ENCODE measurements at places on chromosomes 5 and 9.

GRCh38 chr5:156155598-156155997, 171.4 kb upstream of the SGCD start:
- DNase-seq: no peak

DNA sequence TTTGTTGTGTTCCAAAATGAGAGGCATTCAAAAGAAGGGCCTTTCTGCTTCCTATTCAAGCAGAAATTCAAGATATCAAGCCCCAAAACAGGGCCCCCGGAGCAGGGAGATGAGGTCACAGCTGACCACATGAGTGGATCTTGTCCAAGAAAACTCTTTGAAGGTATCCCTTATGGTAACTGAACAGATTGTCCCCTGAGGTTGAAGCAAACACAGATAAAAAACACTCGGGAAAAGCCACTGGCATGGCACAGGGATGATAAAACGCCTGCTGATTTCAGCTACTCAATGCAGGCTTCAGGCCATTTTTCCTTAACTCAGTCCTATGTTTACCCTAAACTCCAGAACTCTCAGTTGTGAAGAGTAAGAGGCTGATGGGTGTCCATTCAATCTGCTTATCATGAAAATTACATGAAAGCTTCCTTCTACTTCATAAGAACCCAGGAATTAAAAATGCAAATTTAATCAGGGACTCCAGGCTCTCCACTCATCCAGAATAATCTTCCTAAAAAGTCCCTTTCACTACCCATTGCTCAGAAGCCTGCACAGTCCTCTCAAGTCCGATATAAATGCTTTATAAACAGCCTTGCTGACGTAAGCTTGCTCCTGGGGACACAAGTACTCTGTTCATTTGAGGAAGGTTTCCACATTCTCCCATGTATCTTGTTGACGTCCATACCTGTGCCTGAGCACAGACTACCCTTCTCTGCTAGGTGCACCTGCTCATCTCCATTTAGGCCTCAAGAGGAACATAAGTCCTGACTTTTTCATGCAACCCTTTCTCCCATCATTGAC, 35.9 kb upstream of the SLC1A3 start:
- DNase-seq: no peak

DNA sequence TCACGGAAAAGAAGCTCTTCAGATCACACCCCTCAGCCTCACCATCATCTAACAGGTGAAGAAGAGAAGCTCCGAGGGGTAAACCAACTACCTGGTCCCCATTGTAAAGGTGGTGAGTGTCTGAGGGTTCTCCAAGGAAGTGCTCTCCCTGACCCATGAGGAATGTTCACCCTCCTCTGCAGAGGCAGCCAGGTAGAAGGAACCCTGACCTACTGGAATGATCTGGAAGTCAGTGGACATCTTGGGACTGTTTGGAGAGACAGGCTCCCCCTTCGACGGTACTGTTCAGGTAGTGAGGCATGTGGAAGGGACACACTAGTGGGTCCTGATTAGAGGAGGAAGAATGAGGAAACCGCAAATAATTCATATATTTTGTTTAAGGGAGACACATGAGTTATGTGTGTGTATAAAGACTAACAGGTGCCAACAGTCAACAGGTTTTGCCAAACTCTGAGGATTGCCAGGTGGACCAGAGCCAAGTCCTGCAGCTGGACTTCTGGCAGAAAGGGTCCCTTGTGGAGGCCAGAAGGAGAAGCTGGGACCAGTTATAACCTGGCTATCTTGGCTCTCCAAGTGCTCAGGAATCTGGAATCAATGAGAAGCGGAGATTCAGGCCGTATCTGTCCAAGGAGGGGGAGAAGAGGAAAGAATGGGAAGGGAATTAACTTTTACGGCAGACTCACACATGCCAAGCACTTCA, 3.0 kb upstream of the ZBTB34 start:
- no peak for DNase-seq

- DNase-seq: no peak
These were observed 5.2 kb downstream of the IL13 start for GRCh38 chr5:132662925-132663770.

- no peak for DNase-seq
These were observed 355.3 kb downstream of the MSX2 start for GRCh38 chr5:175079707-175080106.

GRCh38 chr9:95497772-95498171, 19.0 kb downstream of the PTCH1 start:
- DNase-seq: no peak

GRCh38 chr5:170303549-170303948, 6.0 kb upstream of the LCP2 start:
- DNase-seq: no peak

DNA sequence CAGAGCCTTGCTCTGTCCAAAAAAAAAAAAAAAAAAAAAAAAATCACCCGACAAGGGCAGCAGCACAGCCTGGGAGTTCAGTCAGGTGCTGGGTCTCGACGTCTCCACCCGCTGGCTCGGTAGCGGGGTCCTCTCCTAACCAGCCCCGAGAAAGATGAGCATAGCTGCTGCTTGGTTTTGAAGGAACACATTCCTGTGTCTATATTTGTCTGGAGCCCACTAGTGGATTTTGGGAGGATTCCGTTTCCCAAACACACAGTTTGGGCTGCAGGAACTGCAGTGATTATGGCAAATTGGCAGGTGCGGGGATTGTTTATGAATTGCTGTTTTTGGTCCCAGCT, 1.2 kb downstream of the OTULINL start:
- no peak for DNase-seq

DNA sequence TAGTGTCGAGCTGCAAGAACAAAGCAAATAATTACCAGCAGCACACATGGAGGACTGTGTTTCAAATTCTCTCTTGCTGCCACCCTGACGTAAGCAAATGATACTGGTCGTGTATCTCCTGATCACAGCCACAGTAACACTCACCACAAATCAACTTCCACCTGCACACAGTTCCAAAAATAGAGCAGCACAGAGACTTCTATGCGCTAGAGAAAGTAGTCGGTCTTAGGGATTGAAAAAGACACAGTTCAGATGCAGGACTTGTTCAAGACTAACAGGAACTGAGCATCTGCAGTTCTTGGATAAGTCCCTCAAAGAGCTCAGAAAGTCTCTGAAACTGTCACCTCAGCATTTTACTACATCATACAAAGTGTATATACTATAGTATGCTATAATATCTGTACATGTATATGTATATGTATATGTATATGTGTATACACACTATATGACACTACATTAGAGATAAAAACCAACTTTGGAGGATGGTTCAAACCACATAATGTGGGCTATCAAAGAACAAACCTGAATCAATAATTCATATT, 279.0 kb downstream of the GLIS3 start:
- no peak for DNase-seq

GRCh38 chr9:34892886-34893285, 65.2 kb upstream of the PHF24 start:
- DNase-seq: no peak

DNA sequence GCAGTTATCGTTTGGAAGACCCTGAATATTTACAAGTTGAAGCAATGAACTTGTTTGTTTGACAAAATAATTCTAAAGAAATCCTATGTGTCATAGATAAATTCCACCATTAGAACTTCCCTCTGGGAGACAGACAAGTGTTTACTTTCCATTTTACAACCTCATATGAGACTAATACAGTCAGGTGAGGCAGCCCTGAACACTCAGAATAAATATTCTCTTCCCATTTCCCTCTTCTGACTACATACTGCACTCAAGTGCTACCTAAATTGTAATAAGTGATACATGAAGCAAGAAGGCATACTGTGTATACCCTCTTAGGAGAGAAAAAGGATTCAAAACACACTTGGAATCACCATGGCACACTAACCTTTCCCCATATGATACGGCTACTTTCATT, 6.8 kb downstream of the RASEF start:
- DNase-seq: no peak

- DNase-seq: no peak
These were observed 28.8 kb upstream of the MELK start for GRCh38 chr9:36543916-36544315.

- no peak for DNase-seq
These were observed 10.8 kb downstream of the TCF7 start for GRCh38 chr5:134125039-134126015.

- no peak for DNase-seq
These were observed 68.7 kb downstream of the CRB2 start for GRCh38 chr9:123424552-123425225.

- no peak for DNase-seq
These were observed 1.1 kb upstream of the NTRK2 start for GRCh38 chr9:84668196-84669012.

DNA sequence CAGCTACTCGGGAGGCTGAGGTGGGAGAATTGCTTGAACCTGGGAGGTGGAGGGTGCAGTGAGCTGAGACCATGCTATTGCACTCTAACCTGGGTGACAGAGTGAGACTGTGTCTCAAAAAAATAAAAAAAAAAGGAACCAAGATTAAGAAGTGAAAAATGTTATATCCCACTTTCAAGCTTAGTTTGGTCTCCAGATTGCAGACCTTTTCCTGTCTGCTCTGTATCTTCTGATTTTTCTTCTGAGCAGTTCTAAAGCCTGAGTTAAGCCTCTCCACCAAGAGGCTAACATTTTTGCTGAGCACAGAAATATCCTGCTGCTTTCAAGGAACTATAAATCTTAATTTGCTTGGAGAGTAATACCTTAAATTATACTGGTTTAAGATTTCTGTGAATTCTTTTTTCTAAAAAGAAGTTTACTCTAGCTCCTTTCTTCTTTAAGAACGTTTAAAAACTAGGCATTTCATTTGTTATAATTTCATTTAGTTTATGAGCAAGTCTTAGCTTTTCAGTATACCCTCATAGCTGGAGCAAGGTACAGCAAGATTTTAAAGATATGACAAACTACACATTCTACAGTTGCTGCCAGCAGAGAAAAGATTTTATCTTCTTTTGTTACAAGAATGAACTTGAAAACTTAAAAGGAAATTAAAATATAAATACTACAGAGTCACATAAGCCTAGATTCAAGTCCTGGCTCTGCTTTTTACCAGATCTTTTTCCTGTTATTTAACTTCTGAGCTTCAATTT, 55.0 kb downstream of the GARNL3 start:
- DNase-seq: no peak

DNA sequence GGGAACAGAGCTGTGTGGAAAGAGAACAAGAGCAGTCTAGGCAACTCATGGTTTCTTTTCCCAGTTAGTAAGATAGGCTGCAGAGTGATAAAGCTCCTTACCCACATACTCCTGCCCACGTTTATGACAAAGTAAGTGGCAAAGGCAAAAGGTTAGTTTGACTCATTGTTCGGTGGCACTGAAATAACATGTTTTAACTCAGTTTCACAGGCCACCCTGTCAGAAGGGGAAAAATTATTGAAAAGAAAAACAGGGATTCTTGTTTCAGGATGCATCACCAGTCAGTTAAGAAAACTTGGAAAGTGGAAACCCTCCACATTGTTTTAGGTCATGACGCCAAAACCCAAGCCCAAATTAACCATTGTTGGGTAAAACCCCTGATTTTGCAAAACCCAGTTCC, 22.3 kb upstream of the DAB2 start:
- DNase-seq: no peak

DNA sequence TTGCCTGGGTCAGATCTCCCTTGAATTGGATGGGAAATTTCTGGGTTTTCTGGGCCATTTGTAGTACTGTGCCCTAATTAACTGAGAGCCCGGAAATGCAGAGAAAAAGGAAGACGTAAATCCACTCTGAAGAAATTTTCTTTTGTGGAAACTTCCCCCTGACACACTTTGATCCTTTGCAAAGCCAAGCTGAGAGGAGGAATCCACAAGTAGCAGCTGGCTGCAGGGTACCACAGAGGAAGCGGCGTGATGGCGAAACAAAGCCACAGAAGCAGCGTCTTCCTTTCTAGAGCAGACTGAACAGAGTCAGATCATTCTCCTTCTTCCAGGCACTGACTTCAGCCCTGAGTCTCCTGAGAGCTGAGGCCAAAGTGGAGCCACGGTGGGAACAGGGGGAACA, 47.1 kb upstream of the ZNF354A start:
- no peak for DNase-seq

GRCh38 chr9:127509261-127509954, 58.1 kb downstream of the LRSAM1 start:
- DNase-seq: no peak

- DNase-seq: no peak
These were observed 157.5 kb downstream of the NSG2 start for GRCh38 chr5:174202996-174203395.

GRCh38 chr5:122375801-122376200, 63.8 kb downstream of the SNCAIP start:
- DNase-seq: no peak

GRCh38 chr5:181217111-181217802, 5.8 kb upstream of the TRIM41 start:
- DNase-seq: no peak

DNA sequence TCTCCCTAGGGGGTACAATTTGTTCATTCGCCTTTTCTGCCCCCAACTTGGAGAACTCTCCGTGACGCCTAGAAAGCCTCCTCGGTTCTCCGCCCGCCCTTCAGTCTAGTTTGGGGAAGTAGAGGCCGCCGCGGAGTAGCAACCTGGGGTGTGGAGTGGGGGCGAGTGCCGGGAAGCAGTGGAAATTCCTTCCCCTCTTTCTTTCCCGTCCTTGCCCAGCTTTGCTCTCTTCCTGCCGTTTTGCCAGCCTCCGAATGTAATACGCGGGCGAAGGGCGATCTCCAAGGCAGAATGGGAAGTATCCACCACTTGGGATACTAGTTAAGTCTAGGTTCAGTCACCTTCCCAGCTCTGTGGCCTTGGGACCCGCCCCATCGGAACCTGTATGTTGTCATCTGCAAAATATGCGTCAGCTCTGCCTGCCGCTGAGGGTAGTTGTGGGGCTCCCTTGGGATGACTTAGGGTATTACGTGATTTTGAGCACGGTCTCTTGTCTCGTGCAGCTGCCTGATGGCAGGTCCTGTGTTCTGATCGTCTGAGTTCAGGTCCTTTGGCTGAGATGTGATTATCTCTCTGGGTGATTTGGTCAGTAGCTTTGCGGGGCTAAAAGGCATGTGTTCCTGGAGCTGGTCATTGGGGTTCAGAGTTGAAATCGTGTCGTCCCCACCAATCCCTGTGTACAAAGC, 724 bp downstream of the PAM start:
- no peak for DNase-seq

DNA sequence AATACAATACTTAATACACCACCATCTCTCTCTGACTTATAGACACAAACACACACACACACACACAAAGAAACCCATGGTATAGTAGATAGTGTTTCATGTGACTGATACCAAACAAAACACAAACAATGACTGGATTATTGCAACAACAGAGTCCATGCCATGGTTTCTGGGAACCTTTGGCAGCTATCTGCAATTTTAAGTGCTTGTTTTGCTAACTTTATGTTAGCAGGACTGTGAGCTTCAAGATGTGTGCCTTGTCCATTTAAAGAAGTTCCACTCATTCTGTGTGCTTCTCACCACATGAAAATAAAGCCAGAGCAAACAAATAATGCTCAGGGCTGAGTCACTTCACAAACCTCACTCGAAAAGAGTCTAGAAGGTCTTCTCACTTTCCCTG, 15.1 kb upstream of the LURAP1L start:
- DNase-seq: no peak

All from iPS DF 19.7 (cell line).